Urinary bladder (tissue), 4 donors: ENCODE measurements at places on chromosomes 12 and 14. TPM values are rescaled to one million over a fixed set of nuclear protein-coding genes. Genes with fewer than 3 reads are reported as not detected.

GRCh38 chr12:5094551-5094950 is 50.9 kb downstream of the KCNA5 start:
- no peak for DNase-seq

Gene BHLHE41
- 10.1 TPM for polyA plus RNA-seq

Gene ACSS3
- polyA plus RNA-seq: 7.8 TPM

Gene GPR162
- polyA plus RNA-seq: 18.4 TPM
